ENCODE measurements at places on chromosomes 12 and 14.

GRCh38 chr12:130803702-130804101 is 35.3 kb downstream of the STX2 start:
- no peak for DNase-seq

- DNase-seq: no peak
These were observed 90.4 kb downstream of the CRACR2A start for GRCh38 chr12:3662521-3662921.

- peak; percentile 59 for DNase-seq
These were observed 732 bp downstream of the SLC25A29 start for GRCh38 chr14:100305324-100306100.

- DNase-seq: no peak
These were observed 317.6 kb downstream of the ACSS3 start for GRCh38 chr12:81395431-81395830.

- peak; percentile 60 for DNase-seq
These were observed 790 bp downstream of the SSH1 start for GRCh38 chr12:108856428-108857157.

GRCh38 chr12:92539976-92540781 is 162.6 kb upstream of the PLEKHG7 start:
- DNase-seq: peak; percentile 52

DNA sequence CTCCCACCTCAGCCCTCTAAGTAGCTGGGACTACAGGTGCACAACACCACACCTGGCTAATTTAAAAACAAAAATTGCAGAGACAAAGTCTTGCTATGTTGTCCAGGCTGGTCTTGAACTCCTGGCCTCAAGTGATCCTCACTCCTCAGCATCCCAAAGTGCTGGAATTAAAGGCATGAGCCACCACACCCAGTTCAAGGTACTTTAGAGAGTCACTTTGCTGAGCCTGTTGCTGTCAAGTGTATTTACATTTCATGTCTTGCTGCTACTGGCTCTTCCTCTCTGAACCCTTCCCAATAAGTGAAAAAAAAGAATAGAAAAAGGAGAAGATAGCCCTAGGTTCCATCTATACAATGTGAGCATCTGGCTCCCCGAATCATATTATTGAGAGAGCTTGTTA is 38.4 kb downstream of the SLCO1A2 start:
- no peak for DNase-seq

DNA sequence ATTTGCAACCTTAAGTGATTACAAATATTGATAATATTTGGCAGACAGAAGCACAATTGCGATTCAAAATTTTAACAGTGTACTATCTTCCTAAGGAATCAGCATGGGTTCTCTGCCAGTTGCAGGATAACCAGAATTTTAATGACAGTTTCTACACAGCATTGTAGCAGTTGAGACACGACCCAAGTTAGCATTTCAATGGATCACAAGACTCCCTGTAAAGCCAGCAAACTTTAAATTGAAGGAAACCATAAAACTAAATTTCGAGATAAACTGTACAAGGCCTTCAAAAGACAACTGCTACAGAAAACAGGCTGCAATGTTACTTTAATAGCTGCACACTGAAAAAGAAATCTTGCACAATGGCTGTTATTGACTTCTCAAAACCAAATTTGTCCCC is 154.9 kb downstream of the MED13L start:
- DNase-seq: no peak

DNA sequence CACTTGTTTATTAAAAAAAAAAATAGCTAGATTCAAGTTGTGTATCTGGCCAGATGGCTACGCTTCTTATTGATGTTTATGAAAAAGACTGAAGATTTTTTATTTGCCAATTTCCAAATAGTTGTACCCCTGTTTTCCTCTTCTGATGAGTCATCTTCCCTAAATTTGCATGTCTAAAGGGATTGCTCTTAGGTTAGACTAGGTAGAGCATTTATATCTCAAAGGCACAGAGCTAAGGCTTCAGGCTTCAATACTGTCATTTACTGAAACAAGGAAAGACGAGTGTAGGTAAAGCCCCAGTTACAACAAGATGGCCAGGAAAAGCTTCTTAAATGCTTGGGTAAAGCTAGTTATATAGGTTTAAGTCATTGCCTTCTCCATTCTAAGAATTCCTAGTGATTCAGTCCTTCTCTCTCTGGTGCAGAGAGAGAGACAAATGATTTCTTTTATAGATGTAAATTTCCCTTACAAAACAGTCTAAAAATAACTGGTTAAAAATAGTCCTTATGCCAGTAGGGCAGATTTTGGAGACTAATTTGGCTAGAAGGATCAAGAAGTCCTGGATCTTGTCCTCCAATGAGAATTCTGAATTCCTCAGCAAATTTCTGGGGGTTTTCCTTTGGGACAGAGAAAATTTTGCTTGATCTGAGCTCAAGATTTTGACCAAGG is 26.1 kb downstream of the LEMD3 start:
- DNase-seq: no peak

- no peak for DNase-seq
These were observed 1027.0 kb downstream of the VRK1 start for GRCh38 chr14:97824218-97824617.

- peak; percentile 6 for DNase-seq
These were observed 28.2 kb downstream of the TTC7B start for GRCh38 chr14:90788031-90788430.

DNA sequence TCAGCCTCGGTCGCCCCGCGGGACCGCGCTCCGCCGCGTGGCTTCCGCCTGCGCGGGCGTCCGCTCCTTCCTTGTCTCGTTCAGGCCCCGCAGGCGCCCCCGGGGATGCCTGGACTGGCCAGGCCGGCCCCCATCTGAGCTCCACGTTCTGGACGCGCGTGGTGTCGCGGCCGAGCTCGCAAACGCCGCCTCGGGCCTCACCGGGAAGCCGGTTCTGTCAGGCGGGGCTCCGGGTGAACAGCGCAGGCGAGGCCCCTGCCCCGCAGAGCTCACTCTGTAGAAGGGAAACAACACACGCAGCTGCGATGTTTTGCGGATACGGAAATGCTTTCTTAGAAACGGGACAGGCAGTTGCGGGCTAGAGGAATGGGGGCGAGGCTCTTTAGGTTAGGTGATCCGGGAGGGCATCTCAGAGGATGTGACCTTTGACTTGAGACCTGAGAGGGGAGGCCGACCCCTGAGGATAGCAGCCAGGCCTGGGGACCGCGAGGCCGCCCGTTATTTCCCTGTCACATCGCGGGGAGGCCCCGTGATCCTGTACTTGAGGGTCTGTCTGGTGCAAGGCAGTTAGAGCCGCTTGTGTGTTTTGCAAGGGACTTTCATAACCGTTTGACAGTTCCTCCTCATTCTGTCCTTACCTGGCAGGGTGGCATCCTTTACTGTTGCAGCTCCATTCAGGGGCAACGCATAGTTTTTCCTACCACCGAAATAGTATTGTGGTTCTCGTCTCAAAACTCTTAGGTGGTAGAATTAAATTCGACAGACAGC is 584 bp downstream of the VRK1 start:
- peak; percentile 32 for DNase-seq

DNA sequence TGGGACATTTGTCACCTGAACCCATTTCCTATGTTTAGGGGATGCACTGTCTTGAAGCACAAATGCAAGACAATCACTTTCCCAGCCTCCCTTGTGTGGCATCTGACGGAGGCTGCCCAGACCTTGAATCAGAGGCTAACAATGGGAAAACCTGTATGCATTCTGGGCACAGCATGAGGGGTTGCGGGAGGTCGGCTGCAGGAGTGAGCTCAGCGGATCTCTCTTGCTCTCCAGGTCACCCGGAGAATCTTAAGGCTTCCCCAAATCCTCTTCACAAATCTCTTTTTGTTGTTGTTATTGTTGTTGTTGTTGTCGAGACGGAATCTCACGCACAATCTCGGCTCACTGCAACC is 15.3 kb downstream of the NFKBIA start:
- DNase-seq: no peak

DNA sequence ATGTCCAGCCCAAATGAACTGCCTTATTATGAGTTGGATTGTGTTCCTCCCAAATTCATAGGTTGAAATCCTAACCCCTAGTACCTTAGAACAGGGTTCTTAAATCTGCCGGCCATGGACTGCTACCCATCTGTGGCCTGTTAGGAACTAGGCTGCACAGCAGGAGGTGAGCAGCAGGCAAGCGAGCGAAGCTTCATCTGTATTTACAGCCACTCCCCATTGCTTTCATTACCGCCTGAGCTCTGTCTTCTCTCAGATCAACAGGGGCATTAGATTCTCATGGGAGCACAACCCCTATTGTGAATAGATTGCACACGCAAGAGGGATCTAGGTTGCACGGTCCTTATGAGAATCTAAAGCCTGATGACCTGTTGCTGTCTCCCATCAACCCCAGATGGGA is 9.8 kb upstream of the EML5 start:
- no peak for DNase-seq

- DNase-seq: peak; percentile 52
These were observed at the start of gene AHNAK2 for GRCh38 chr14:104977681-104978653. TSS of gene AHNAK2 (minus strand) at chr14:104978374. CDS start at chr14:104978237, 137 bp downstream.

GRCh38 chr12:32178341-32179010 is 71.8 kb downstream of the BICD1 start:
- no peak for DNase-seq

DNA sequence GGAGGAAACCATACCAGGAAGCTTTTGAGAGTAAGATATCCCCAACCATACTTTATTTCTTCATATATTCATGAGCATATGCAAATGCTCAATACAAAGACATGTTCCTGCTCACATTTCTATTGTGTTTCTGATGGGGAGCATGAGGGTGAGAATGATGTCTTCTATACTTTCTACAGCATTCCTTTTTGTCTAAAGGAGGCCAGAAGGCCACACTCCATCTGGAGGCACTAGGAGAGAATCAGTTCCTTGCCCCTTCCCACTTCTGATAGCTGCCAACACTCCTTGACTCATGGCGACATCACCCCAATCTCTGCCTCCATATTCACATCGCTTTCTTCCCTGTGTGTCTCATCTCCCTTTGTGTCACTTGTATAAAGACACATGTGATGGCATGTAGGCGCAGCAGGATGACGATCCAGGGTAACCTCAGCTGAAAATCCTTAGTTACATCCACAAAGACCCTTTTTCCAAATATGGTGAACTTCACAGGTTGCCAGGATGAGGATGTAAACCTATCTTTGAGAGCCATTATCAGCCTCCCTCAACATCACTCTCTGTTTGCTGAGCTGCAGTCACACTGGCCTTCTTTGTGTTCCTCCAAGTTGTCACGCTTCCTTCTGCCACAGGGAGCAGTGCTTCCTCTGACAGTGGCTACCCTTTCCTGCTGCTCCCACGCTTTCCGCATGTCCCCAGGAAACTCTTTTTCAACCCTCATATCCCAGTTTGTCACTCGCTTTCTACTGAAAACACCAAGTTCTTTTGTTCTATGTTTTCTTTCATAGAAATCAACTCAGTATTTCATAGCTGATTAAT is 96.9 kb downstream of the STXBP6 start:
- DNase-seq: no peak

GRCh38 chr14:51998348-51998747 is 9.0 kb downstream of the RTRAF start:
- no peak for DNase-seq

GRCh38 chr14:39265806-39266524 is 32.2 kb downstream of the MIA2 start:
- no peak for DNase-seq

- no peak for DNase-seq
These were observed 440.1 kb upstream of the FAR2 start for GRCh38 chr12:28708918-28709371.

DNA sequence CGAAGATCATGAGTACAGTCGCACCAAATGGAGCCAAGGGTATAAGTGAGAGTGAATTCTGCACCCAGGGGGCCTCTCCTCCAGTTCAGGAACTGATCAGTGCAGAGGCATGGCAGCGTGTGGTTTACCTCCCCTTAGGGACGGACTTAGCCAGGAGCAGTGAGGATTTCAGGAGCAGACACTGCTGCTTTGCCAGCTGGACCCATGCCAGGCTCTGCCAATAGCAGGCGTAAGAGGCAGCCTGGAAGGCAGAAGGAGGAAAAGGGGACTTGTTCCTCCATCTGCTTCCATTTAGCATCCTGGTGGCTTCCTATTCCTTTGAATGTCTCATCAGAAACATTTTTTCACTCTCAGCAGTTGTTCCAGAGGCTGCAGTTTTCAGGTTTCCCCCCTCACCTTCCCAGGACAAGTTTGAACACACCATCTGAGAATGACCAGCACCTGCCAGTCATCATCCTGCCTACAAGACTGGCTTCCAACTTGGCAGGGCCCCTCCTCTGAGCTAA is 137.0 kb upstream of the LMNTD1 start:
- DNase-seq: no peak

DNA sequence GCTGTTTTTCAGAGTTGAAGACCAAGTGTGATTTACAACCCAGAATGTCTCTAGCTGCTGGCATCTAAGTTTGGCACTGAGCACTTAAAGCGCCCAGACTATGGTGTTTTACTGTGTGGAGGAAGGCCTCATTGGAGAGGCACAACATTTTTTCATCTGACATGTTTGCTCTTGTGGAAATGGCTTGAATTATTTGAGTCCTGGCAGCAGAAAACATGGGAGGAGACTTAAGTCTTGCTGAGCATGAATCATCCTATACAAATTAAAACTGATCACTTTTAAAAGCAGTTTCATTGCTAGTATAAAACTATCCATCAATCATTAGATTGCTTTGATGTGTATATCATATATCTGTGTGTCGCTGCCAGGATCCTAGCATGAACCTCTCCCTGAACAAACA is 85.9 kb upstream of the REP15 start:
- no peak for DNase-seq

GRCh38 chr14:64944041-64944440 is 1.5 kb upstream of the GPX2 start:
- no peak for DNase-seq

DNA sequence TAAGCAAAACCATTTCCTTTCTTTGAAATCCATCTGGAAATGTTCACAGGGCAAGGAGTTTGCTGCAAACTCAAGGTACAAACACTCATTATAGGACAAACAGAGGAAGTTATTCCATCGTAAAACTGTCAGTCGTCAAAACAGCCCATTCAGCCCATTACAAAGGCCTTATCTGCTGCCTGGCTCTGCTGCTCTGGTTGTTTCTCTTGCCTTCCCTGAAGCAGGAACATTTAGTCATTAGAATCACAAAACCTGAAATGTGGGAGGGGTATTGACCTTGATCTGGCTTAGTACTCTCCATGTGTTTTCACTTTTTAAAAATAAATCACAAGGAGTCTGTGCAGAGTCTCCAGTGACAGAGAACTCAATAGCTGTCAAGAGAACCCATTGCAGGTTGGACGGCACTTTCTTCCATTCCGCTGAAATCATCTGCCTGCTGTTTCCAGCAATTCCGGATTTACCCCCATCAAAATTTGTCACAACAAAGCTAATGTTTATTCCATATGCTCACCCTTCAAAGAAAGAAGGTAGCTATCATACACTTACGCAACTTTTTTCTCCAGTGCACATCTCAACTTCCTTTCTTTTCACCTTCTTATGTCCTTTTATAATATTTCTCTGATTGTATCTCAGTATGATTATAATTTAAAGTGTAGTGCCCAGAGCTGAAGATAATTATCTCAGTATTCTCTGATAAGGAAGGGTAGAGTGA is 24.6 kb upstream of the ITPR2 start:
- no peak for DNase-seq

- DNase-seq: peak; percentile 18
These were observed 73.6 kb downstream of the SRGAP1 start for GRCh38 chr12:63917864-63918799.

- DNase-seq: no peak
These were observed 885.8 kb downstream of the FSCB start for GRCh38 chr14:43621282-43621681.

- no peak for DNase-seq
These were observed 921 bp downstream of the DEPDC4 start for GRCh38 chr12:100265732-100266584.

Measured in CD4-positive, alpha-beta T cell treated with Interleukin-21 for 1 hour (primary cell).